Cortex of kidney (tissue), 1 donor: ENCODE measurements at places on chromosomes 5 and 9.

GRCh38 chr5:13816126-13816525 is 128.4 kb downstream of the DNAH5 start:
- no peak for DNase-seq

GRCh38 chr5:125381290-125381689 is 634.9 kb upstream of the ZNF608 start:
- no peak for DNase-seq

GRCh38 chr5:57311251-57311650 is 137.4 kb downstream of the GPBP1 start:
- DNase-seq, result no peak

- DNase-seq, result no peak
Measured at GRCh38 chr5:68350176-68350575, 134.6 kb downstream of the PIK3R1 start.

- no peak for DNase-seq
Measured at GRCh38 chr9:99357575-99357974, 135.5 kb downstream of the SEC61B start.

DNA sequence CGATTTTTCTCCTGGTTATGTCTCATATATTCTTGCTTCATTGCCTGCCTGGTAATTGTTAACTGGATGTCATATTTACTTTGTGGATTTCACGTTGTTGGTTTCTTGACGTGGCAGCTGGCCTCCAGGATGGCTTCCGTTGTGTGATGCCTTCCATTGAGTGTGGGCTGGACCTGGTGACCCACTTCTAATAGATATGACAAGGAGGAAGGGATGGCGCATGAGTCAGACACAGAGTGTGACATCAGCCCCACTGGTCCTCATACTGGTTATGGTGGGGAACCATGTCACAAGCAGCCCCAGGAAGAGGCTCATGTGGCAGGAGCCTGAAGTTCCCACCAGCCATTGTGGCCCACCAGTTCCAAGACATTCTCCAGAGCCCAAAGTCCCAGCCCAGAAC is 6.4 kb upstream of the PAEP start:
- DNase-seq, result no peak

GRCh38 chr9:89593727-89594427 is 10.9 kb upstream of the GADD45G start:
- DNase-seq, result no peak

- DNase-seq, result no peak
Measured at GRCh38 chr5:663436-664342, 29.5 kb downstream of the TPPP start.

GRCh38 chr9:126894052-126894603 is 20.5 kb upstream of the RALGPS1 start:
- DNase-seq, result no peak

DNA sequence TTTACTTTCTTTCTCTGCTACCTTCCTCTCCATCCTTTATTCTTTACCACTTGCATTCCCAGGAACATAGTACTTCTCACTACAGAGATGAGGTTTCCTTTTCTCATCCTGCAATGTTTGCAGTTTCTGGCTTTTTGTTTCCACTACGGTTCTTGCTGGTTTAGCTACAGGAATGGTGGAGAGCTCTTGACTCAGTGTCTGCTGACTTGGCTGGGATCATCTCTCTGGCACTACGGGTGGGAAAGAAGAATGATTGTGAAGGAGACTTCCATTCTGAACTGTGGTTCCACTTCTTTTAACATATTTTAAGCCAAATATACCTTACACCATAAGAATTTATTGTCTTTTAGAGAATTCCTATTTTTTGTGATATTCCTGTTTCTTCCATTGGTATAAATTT is 65.1 kb downstream of the NREP start:
- DNase-seq, result no peak

DNA sequence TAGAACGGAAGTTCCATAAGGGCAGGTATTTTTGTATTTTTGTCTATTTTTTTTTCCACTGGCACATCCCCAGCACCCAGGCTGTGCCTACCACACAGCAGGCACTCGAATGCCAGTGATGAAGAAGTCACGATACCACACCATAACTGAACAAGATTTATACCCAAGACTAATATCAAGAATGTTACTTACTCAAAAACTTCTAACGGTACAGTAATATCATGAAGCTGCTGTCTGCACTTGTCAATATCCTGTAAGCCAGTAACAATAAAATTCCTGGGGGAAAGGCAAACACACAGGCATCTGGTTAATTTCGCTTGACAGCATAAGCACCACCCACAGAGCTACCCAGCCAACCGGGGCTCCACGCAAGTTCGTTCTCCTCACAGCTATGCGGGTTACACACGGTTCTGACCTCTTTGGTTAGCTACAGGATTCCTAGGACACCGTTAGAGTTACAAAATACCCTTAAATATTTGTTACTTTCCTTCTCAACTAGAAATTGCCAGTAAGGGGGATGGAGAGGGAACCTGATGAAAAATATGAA is 1.3 kb downstream of the MED10 start:
- no peak for DNase-seq

DNA sequence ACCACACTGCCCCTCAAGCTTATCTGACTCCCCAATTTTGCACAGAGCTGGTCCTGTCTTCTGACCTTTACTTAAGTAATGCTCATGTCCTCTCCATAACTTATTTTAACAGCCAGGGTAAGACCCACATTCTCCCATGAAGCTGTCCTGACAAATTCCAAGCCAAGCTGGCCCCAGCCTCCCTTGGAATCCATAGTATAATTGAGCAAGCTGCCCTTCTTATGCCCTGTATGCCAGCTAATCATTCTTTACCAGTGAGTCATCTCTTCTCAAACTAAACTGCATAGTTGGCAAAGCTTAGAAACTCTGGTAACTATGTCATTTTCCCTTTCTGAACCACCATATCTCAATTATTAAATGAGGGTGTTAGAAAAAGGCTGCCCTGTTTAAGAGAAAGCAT is 92.4 kb downstream of the NFIB start:
- no peak for DNase-seq

DNA sequence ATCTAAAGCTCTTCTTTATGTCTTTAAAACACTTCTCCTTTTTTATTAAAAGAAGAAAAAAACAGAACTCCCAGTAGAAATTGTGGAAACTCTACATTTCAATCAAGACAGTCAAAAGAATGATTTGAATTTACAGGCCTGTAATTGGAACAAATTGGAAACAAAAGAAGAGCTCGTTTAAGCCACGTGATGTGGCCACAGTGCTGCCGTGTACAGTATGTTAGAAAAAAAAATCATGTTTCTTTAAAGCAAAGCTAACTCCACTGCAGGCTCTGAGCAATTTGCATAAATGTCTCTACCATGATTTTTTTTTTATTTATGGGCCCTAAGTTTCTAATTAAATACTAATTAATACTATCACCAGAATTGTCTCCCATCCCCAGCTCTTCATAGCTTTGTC is 325.6 kb downstream of the ZSWIM6 start:
- DNase-seq, result no peak

DNA sequence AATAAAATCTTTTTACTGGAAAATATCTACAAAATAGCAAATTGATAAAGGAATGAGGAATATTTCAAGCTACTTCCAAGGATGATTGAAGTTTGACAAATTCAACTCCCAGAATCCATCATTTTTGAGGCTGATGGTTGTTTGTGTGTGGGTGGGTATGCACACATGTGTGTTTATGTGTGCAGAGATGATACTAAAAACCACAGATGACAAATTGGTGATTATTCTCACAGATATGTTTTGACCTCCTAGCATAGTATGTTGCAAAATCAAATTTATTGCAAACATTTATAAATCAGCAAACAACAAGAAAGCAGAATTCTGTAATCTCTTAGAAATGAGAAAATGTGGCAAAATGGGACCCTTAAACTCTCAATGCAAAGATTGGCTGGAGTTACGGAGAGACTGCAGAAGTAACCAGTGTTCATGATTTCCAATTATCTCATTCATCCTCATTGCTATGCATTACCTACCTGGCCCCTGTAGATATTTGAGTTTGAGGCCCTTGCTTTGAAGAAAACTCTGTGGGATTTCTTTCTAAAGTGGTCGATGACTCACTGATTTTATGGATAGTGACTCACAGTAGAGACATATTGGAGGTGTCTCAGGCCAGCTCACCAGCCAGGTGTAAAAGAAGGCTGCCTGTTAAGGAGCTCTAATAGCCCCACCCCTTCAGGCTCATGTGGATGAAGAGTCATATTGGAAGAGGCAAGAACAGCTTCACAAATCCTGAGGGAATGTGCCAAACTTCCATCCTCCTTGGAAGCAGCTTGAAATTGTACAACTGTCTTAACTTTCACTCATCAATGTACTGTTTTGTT is 44.6 kb upstream of the TMC1 start:
- DNase-seq, result no peak

DNA sequence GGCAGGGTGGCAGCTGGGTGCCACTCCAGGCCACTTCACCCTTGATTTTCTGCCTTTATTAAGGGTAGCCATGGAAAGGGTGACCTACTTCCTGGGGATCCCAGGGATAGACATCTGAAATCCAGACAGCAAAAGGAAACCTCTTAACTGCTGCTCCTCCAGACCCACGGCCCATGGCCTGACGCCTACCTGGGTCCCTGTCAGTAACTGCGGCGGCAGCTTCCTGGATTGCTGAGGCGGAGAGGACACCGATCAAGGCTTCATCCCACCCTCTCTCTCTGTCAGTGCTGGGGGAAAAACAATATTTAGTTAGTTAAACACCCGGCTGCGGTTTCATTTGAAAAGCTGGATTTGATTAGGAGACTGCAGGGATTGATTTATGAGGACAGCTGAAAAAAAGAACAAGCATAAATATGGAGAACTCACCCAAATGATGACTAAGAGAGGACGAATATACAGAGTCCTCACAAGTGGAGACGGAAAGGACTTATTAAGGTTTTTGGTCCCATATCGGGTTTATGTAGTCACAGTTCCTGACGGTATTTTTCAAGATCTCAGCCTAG is 158.7 kb upstream of the KLF4 start:
- DNase-seq, result no peak

GRCh38 chr5:61333321-61333953 is 1.4 kb downstream of the ZSWIM6 start:
- no peak for DNase-seq

DNA sequence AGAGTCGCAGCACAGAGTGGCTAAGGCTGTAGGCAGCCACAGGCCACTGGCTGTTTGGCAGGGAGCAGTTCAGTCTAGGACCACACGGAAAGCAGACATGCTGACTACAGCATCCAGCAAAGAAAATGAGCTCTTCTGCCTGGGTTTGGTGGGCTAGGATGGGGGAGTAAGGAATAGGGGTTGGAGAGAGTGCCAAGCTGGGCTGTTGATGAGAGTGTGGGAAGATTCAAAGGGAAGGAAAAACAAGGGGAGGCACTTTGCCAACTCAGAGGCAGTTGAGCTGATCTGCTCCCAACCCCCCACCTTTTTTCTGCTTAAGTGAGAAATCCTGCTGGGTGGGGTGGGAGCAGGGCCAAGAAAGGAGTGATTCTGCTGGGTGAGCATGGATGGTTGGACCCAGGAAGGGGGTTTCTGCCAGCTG is 35.9 kb downstream of the SVEP1 start:
- no peak for DNase-seq

GRCh38 chr5:174119468-174119881 is 74.0 kb downstream of the NSG2 start:
- no peak for DNase-seq

DNA sequence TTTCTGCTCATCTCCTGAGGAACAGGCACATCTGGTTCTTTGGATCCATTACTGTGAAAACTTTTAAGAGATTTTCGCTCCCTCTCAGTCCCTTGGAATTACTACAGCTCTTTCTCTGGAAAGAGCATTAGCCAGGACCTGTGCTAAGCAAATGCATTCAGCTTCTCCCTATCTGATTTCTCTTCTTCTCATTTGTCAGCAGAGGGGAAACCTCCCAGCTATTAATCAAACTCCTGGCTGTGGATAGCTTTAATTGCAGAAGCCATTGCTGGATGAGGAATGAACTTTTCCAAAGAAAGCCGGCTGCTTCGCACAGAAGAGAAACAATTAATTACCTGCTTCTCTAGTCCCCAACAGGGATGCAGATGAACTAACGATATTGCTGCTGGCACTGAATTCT is 37.9 kb downstream of the TLR4 start:
- DNase-seq, result no peak

- DNase-seq, result no peak
Measured at GRCh38 chr9:130336027-130336610, 70.6 kb downstream of the HMCN2 start.

GRCh38 chr5:67673180-67673579 is 476.6 kb upstream of the CD180 start:
- DNase-seq, result no peak

GRCh38 chr5:99600952-99601351 is 672.1 kb upstream of the CHD1 start:
- DNase-seq, result no peak

GRCh38 chr9:10700291-10700690 is 87.5 kb upstream of the PTPRD start:
- DNase-seq, result no peak

GRCh38 chr9:76808636-76809035 is 44.4 kb downstream of the PCA3 start:
- no peak for DNase-seq

- DNase-seq, result no peak
Measured at GRCh38 chr5:50575740-50576139, 90.7 kb upstream of the PARP8 start.

DNA sequence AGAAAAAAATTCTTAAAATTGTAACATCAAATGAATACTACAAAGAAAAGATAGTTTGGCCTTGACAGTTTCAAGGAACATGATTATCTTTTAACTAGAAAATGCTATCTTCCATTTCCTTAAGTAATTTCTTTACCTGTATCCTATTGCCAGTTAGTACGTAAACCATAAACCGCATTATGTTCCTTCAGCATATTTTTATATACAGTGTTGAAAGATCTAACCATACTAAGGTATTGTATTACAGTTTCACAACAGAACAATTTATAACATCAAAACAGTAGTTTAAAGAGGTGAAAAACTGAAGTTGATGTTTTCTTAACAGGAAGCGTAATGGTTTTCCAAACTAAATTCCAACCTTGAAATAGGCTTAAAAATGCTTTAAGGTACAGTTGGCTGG is 45.1 kb downstream of the GLRX start:
- no peak for DNase-seq

DNA sequence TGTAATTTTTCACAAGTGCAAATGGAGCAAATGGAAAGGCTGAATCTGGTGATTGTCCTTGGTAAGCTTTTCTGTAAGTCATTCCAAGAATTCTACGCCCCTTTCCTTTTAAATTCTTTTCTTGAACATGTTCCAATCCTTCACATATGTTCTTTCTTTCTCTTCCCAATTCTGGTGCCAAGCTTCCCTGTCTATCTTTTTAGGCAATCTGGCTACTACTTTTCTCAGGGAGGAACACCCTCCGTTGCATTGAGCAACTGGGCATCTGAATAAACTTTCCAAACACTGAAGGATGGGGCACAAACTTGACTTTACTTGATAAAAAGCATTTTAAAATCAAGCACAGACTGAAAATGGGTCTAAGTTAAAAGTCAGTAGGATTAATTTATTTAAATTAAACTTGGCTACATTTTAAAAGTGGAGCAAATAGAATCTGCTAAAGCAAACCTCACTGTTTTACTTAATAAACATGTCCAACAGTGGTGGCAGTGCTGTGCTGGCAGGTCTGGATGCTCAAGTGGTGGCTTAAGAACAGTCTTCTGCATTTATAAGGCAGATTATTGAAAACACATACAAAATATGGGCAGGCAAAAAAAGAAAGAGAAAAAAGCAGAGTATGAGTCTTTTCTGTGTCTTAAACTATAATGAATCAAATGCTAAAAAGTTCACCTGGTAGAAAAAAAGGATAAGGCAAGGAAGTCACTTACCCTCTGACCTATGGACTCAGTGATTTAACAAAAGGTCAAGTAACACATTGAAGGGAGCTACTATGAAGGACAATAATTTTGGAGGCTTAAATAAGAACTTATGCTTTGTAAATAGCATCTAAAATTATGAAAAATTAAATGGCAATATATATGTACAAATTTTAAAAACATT is 5.4 kb downstream of the ELL2 start:
- no peak for DNase-seq
